ENCODE measurements at places on chromosomes 6 and 20.

- no peak for DNase-seq
Observed at GRCh38 chr6:133040803-133041419, 200.2 kb upstream of the EYA4 start.

DNA sequence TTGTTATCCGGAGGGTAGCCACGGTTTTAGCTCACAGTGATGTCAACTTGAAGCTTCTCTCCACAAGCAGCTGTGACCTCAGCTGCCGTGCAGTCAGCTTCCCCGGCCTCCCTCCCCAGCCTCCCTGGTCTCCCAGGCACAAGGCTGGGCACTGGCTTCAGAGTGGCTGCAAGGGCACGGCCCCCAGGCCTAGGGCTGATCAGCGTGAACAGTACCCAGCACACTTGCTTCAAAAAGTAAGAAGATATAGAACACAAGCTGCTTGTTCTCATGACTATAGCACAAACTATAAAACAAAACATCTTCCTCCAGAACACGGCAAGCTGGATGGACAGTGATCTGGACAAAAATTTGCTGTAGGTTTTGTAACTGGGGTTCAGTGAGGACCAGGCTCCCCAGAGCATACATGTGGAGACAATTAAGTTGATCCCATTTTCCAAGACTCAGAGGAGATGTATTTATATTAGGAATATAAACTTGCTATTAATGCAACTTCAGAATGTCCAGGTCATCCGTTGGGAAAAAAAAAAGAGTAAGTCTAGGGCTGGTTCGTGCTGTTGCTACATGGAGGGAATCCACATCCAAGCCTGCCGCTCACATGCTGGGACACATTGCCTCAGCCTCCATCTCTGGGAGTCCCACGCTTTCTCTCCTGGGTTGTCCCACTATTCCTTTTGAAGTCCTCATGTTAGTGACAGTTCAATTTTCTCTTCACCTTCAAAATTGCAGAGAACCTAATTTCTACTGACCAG, 199.4 kb upstream of the THBS2 start:
- no peak for DNase-seq

GRCh38 chr6:105995391-105995865, 90.7 kb upstream of the PRDM1 start:
- DNase-seq: no peak

GRCh38 chr6:35356391-35356790, 14.0 kb downstream of the PPARD start:
- no peak for DNase-seq

DNA sequence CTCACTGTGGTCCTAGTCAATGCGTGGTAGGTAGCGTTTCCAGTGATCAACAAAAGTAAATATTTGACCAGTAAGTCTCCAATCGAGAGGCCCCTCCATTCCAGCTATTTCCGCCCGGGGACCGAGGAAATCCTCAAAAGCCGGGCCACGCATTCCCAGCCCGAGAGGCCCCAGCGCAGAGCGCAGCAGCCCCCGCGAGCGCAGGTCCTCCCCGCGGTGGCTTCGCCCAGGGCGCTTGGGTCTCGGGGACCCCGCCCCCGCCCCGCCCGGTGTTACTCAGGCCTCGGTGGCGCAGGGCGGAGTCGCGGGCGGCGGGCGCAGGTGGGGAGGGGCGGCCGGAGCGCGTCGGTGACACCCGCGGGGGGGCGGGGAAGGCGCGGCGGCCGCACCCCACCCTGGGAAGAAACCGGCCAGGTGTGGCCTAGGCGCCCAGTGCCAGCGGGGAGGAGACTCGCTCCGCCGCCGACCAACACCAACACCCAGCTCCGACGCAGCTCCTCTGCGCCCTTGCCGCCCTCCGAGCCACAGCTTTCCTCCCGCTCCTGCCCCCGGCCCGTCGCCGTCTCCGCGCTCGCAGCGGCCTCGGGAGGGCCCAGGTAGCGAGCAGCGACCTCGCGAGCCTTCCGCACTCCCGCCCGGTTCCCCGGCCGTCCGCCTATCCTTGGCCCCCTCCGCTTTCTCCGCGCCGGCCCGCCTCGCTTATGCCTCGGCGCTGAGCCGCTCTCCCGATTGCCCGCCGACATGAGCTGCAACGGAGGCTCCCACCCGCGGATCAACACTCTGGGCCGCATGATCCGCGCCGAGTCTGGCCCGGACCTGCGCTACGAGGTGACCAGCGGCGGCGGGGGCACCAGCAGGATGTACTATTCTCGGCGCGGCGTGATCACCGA, at the start of gene DSP:
Gene DSP, plus strand, starts transcription at position 497 of the 890 bp plus-strand sequence. Its CDS starts 245 bp downstream, at position 742.
- no peak for DNase-seq

GRCh38 chr6:12533586-12533985, 183.0 kb upstream of the PHACTR1 start:
- DNase-seq: no peak

DNA sequence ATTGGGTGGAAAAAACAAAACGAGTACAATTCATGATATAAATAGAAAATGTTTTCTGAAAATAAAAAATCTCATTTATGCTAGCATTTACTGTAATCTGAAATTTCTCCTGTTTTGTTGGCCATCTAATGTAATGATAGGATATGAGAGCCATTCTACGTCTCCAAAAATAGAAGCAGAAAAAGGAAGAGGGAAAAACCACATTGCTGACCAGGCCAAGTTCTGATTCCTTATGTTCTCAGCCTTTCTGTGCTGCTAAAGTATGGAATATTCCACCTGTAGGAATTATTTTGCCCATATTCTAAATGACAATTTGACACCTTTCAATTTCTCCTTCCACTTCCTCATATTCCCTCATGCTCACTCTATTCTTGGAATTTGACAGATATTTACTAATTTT, 110.2 kb downstream of the TBXT start:
- DNase-seq: no peak

DNA sequence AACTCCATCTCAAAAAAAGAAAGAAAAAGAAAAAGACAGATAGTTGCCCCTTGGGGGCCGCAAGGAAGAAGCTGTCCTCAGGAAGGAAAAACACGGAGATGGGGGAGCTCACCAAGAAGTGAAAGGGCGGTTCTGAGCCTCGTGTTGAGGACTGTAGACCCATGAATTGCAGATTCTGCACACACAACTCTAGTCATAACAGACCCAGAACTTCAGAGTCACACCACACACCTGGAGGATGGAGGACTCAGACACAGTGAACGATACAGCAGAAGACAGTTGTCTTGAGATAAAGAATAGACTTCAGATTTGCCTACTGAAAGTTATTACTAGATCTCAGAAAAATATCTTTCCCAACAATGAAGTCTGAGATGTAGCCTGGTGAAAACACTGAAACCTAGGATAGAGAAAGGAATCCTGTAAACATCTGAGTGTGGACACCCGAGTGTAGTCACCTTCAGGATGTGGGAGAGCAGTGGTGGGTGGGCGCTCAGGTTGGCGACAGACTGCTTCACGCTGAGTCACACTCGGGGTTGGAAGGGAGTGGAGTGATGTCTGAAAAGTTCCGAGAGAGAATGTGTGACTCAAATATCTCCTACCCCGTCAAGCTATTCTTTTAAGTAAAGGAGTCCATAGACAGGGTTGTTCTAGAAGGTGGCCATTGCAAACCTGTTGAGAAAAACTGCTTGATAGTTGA, 88.1 kb downstream of the MAP3K4 start:
- no peak for DNase-seq

DNA sequence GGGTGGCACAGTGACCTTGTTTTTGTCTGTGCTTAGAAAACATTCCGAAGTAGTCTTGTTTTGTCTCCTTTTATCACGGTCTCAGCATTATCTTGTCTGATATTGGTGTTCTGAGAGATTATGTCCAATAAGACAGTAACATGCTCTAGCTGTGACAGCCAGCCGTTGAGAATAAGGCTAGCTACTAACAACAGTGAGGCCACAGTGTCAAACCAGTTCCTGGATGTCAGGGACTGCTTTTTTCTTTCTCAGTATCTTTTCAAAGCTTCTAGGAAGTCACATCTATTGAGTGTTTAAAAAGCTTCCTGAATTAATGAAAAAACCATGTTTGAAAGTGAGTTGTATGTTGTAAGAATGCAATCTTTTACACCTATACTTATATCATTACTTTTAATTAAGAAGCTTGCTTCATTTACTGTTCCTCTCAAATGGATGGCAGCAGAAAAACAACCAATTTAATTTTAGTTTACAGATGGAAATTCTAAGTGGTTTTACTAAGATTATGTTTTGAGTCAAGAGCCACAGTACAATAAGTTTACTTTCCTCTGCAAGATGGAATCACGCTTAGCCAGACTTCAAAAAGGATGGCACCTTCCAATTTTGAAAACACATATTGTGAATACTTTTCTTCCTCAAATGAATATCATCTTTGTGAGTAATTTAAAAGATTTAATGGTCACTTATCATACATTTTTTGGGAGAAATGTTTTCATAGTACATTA, 53.1 kb downstream of the MAP3K7 start:
- DNase-seq: no peak

GRCh38 chr6:34657307-34657978, 39.1 kb downstream of the ILRUN start:
- peak; percentile 48 for DNase-seq

- DNase-seq: no peak
Observed at GRCh38 chr20:11734431-11734830, 183.3 kb upstream of the BTBD3 start.

GRCh38 chr6:26576929-26577719, 19.6 kb upstream of the ABT1 start:
- no peak for DNase-seq

- no peak for DNase-seq
Observed at GRCh38 chr6:53014063-53014462, 19.0 kb upstream of the GSTA4 start.

DNA sequence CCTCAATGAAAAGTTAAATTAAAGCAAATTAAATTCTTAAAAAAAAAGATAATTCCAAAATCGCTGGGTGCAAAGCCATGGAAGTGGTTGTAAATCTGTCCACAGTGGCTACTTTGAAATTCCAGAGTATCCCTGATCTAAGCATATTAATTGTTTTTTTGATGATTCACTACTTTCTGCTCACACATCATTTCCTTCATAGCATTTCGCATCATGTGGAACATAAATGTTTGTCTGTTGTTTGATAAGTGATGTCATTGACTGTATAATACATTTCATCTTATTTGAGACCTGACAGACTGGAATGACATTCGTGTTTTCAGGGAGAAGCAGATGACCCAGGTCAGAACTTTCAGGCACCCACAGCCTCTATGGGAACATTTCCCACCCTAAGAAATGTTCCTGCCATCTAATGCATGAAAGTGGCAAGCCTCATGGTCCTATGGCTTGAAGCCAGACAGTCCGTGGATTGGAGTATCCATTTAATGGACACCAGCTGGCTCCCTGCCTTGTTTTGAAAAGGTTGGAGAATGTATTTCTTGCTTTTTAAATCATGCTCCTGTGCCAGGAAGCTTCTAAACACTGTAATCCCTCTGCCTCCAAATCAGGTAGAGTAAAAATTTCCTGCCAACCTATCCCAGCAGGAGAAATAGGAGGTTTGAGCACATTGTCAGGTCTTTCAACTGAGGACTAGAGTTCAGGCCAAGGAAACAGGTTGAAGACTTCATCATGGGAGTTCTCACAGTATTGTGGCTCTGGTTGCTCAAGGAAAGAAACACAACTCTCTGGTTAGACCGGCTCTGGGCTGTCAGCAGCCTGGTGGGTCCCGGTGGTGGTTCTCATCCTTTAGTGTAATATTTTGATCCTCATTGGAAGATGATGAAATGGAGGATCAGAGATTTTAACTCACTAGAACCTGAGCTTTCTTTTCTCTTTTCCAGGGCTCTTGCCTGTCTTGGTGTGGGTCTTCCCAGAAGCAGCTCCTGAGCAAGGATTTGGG, 157.9 kb downstream of the SLC24A3 start:
- no peak for DNase-seq

DNA sequence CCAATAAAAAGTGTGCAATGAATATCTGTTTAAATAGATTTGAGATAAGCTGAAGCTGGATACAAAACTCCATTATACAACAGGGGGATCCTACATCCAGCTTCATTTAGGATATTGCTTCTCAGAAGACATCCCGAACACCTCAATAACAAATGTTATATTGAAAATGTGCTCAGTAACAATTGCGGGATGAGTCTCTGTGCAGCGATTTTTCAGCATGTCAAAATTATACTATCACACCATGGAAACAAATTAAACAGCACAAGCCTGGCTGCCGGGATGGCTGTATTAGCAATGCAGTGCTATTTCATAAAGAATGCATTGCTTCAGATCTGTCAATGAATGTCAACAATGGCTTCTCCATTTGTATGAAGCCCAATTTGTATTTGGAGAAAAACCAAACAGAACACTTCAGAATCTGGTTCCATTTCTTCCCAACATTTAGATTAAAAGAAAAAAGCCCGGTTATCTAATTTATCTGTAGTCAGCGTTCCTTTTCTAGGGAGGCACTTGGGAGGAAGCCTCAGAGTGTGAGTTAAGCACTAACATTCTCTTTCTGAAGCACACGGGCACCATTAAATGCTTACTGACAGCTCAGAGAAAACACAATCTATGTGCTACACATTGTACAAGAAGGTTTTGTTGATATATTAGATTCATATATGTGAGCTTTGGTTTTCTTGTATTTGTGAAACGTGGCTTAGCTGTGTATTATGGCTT, 310.9 kb upstream of the AGPAT4 start:
- DNase-seq: no peak

- no peak for DNase-seq
Observed at GRCh38 chr6:1321738-1322137, 9.8 kb downstream of the FOXQ1 start.
